ENCODE measurements at places on chromosomes 7 and 10.

GRCh38 chr7:55310287-55311025 is 54.7 kb upstream of the LANCL2 start:
- no peak for DNase-seq

DNA sequence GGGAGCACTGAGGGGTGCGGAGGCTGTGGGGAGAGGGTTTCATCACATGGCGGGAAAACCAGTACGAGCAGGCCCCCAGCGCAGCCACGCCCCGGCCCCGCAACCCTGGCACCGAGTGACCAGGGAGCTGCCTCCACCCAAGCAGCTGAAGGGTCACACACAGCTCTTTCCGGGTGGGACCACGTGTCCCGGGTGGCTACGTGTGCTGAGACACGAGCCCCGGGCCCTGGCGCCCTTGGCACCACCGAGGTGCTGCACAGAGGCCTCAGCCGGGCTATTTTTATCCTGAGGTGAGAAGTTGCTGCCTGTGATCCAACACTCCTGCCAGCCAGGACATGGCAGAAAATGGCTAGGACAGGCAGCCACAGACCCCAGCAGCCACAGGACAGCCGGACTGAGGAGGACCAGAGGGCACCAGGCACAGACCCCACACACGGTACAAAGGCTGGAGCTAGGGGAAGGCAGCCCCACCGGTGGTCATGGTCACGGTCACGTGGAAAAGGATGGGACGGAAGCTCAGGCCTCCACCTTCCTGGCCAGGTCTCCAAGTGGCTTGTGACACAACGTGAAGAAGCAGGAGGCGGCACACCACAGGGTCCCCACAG is 223.7 kb downstream of the MAD1L1 start:
- no peak for DNase-seq

DNA sequence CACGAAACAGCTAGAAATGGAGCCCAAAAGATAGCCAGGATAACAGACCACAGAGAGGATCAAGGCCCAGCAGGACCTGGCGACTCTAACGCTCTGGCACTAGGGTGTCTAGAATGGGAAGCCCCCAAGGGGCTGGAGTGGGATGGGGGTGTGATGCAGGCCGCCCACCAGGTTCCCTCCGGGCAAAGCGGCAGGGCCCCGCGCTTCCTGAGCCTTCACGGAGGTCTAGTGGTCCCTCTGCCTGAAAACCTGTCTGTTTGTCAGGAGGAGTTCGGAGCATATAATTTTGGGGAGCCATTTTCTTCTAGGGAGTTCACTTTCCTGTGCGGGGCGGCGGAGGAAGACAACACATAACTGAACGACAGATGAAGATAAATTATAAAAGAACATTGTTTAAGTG is 48.2 kb upstream of the FXYD4 start:
- no peak for DNase-seq

- DNase-seq, result no peak
These were observed 90.1 kb upstream of the ATP6V0A4 start for GRCh38 chr7:138887872-138888656.

GRCh38 chr10:107022600-107023354 is 141.7 kb downstream of the SORCS1 start:
- no peak for DNase-seq

GRCh38 chr10:124798781-124799180 is 2.8 kb upstream of the ABRAXAS2 start:
- no peak for DNase-seq

- no peak for DNase-seq
These were observed 18.3 kb downstream of the UBN2 start for GRCh38 chr7:139249179-139249810.

All from stimulated activated CD8-positive, alpha-beta memory T cell treated with anti-CD3 and anti-CD28 coated beads, Interleukin-15, amount 100 ng/mL, for 4 hours (primary cell).